NCI-H1092 treated with DMSO at 0.1 percent for 48 hours (cell line): ENCODE measurements at places on chromosomes 4 and X.

- peak; percentile 61 for DNase-seq
Observed at GRCh38 chr4:78058591-78059523, 1.7 kb downstream of the FRAS1 start.

DNA sequence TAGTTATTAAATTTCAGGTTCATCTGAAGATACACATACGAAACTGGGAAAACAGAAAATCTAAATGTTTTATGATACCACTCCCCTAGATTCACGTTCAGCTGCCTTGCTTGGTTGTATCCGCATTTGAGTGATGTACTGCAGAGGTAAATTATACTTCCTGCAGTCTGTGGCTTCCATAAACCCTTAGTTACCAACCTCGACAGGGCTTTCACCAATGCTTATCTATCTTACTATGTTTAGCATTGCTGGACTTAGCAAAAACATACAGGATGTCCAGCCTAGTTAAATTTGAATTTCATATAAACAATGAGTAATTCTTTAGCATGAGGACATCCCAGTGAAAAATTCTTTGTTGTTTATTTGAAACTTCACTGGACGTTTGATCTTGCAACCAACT, 108.8 kb downstream of the TMA16 start:
- DNase-seq = no peak

GRCh38 chrX:53269536-53270107, 11.8 kb downstream of the IQSEC2 start:
- DNase-seq = no peak

DNA sequence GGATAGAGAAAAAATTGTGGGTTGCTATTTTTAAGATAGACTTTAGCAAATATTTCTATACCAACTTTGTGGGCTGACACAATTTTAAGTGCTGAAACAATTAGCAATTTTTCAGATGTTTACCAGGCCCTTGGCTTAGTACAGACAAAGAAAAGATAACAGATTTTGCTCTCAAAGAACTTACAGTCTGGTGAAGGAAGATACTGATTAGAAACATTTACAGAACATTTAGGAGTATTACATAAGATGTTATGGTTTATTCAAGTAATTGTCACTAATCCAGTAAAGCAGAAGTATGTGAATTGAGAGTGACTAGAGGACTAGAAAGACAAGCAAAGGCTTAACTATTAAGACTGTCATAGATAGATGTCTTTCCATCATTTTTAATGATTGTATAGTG, 35.3 kb upstream of the NDUFC1 start:
- no peak for DNase-seq

DNA sequence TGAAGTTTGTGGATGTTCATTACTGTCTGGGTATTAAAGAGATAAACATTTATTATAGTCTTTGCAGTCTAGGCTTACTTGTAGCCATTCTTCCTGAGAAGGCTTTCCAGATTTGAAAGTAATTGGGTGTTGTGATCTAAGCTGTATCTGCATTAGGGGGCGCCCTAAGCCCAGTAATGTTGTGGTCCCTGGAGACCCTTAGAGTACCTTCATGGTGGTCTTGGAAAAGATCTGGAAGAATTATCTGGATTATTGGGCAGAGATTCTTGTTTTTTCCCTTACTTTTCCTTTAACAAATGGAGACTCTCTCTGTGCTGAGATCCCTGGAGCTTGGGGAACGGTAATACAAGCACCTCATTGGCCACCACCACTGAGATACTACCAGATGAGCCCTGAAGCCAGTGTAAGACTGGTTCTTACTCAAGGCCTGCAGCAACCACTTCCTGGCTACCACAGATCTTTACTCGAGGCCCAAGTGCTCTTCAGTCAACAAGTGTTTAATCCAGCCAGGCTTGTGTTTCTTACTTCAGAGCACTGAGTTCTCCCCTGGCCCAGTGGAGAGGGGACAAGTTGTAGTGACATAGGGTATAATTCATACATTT, 63.1 kb downstream of the RTL3 start:
- no peak for DNase-seq

GRCh38 chrX:75673468-75673867, 111.6 kb downstream of the MAGEE2 start:
- no peak for DNase-seq
